ENCODE measurements at places on chromosomes 5 and 9. TPM values are rescaled to one million over a fixed set of nuclear protein-coding genes. Genes with fewer than 3 reads are reported as not detected.
A peak's percentile ranks its signal among the peaks of the same experiment; 100 is the strongest.

DNA sequence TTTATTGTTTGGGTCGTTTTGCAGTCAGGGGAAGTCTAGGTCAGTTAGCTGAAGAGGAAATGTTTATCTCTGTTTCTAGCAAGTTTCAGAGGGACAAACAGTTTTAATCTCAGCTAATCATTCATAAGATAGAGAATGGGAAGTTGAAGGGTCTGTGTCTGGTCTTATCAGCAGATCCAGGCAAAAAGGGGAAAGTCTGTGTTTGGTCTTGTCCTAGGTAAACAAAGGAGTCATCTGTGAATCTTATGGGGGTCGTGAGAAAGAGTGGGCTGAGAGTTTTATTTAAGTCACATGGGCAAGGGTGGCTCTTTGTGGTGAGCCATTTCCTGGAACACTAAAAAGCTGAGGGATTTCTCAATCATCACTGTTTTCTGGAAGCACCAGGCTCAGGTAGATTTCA lies 5.6 kb upstream of the SNCAIP start:
- no peak overlapping the region for H3K4me3 ChIP-seq
- H3K36me3 ChIP-seq: peaks cover 5% of the 10 kb centered on the region
- H3K4me1 ChIP-seq: no peaks in the 10 kb centered on the region
- H3K27ac ChIP-seq: no peak overlapping the region

- peak overlapping the region; percentile 82 for H3K4me3 ChIP-seq
- DNase-seq: peak; percentile 57
- H3K27me3 ChIP-seq: no peaks in the 10 kb centered on the region
These were observed 535 bp downstream of the JMY start for GRCh38 chr5:79236362-79236969.

The KIAA1958 gene
- 10.5 TPM for total RNA-seq

DNA sequence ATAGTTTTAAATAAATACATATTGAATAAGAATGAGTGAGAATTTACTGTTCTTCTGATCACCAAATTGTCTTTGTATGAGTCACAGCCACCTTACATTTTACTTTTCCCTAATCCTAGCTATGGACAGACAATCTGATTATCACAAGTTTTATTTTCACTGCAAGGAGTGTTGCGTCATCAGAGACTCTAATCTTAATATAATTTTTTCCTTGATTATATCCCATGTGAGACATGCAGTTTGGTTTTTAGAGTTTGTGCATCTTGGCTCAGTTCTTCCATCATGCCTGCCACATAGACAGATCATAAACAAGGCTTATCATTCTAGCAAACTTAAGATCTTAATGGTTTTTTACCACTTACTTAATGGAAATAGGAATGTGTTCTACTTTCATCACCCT lies 478.5 kb upstream of the CDH18 start:
- no peaks in the 10 kb centered on the region for H3K36me3 ChIP-seq
- no peaks in the 10 kb centered on the region for H3K27me3 ChIP-seq
- no peak for DNase-seq
- no peak overlapping the region for H3K4me3 ChIP-seq
- no peak overlapping the region for H3K27ac ChIP-seq

The TRUB2 gene
- total RNA-seq: 25.9 TPM

The KIF27 gene
- 6.6 TPM for total RNA-seq

GRCh38 chr9:85703398-85703797 lies 38.4 kb downstream of the AGTPBP1 start:
- H3K27me3 ChIP-seq: no peaks in the 10 kb centered on the region
- no peaks in the 10 kb centered on the region for H3K4me1 ChIP-seq
- DNase-seq: no peak
- no peak overlapping the region for H3K4me3 ChIP-seq
- H3K27ac ChIP-seq: no peak overlapping the region

The PLPPR1 gene
- not detected for total RNA-seq

DNA sequence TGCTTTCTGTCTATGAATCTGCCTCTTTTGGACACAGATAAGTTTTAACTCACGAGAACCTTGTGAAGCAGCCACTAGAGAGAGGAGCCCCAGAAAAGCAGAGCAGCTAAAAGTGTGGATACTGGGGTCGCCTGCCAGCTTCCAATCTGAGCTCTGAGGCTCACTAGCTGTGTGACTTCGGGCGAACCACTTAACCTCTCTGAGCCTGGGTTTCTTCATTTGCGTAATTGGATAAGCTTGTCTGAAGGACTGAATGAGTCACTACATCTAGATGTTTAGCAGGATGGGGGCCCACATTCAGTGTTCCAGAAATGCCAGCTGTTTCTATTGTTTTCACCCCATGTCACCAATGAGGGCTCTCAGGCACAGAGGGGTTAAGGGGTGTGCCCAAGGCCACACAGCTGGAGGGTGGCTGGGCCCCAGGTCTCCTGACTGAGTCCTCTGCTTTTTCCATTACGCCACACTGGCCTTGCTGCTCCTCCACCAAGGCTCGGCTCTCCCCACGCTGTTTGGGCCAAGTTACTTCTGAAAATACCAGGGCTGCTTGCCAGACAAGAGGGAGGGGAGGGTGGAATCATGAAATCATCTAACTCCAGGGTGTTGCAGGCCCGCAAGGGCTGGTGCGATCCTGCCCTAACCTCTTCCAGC lies 36.2 kb downstream of the SH3PXD2B start:
- no peak for DNase-seq
- no peaks in the 10 kb centered on the region for H3K27me3 ChIP-seq
- H3K36me3 ChIP-seq: peaks cover 11% of the 10 kb centered on the region
- H3K4me1 ChIP-seq: peaks cover 21% of the 10 kb centered on the region
- H3K4me3 ChIP-seq: no peak overlapping the region

DNA sequence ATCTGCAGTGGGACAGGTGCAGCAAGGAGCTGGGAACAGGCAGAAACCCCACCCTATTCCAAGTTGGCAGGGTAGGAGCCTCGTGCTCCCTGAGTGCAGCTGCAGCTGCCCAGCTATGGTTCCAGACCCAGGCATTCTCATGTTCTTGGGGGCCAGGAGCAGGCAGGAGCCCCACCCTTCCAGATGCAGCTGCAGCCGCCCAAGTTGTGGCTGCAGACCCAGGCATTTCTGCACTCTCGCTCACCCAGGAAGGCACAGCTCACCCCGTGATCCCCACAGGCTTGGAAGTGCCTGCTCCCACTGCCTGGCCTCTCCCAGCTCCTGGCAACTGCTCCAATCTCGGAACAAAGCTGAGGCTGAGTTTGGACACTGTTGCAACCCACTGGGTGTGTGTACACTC lies 275.8 kb upstream of the ADRA1B start:
- no peaks in the 10 kb centered on the region for H3K36me3 ChIP-seq
- no peak overlapping the region for H3K27ac ChIP-seq
- no peak for DNase-seq
- no peak overlapping the region for H3K4me3 ChIP-seq

The FBP1 gene
- total RNA-seq: 6.5 TPM

The CTSV gene
- 23.3 TPM for total RNA-seq

- H3K4me3 ChIP-seq: no peak overlapping the region
- no peak overlapping the region for H3K27ac ChIP-seq
- peaks cover 58% of the 10 kb centered on the region for H3K4me1 ChIP-seq
- peaks cover 6% of the 10 kb centered on the region for H3K36me3 ChIP-seq
- H3K27me3 ChIP-seq: no peaks in the 10 kb centered on the region
- no peak for DNase-seq
These were observed 11.7 kb downstream of the B4GALT1 start for GRCh38 chr9:33155393-33155792.

DNA sequence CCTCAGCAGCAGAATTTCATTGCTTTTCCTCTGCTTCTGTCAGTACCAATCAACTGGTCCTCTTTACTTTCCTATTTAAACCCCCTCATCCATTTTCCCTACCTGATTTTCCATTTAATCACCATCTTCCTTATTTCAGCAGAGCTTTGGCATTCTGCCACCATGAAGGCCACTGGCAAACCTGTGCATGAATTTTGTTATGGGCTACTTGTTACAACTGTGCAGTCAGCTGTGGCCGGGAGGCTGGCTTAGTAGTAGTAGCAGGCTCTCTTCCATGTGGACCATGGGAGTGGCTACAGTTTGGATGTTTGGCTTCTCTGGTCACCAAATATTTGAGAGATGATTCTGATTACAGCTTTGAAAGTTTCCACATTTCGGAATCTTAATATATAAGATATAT lies 976.6 kb upstream of the SEMA6A start:
- DNase-seq: no peak
- H3K36me3 ChIP-seq: no peaks in the 10 kb centered on the region
- H3K27ac ChIP-seq: no peak overlapping the region
- H3K4me1 ChIP-seq: peaks cover 48% of the 10 kb centered on the region
- H3K27me3 ChIP-seq: no peaks in the 10 kb centered on the region
- no peak overlapping the region for H3K4me3 ChIP-seq

GRCh38 chr9:114761523-114761922 lies 44.3 kb downstream of the TNFSF15 start:
- no peak overlapping the region for H3K27ac ChIP-seq
- H3K4me1 ChIP-seq: no peaks in the 10 kb centered on the region
- no peaks in the 10 kb centered on the region for H3K36me3 ChIP-seq

The SLC28A3 gene
- total RNA-seq: 18.3 TPM

The IL3 gene
- not detected for total RNA-seq

DNA sequence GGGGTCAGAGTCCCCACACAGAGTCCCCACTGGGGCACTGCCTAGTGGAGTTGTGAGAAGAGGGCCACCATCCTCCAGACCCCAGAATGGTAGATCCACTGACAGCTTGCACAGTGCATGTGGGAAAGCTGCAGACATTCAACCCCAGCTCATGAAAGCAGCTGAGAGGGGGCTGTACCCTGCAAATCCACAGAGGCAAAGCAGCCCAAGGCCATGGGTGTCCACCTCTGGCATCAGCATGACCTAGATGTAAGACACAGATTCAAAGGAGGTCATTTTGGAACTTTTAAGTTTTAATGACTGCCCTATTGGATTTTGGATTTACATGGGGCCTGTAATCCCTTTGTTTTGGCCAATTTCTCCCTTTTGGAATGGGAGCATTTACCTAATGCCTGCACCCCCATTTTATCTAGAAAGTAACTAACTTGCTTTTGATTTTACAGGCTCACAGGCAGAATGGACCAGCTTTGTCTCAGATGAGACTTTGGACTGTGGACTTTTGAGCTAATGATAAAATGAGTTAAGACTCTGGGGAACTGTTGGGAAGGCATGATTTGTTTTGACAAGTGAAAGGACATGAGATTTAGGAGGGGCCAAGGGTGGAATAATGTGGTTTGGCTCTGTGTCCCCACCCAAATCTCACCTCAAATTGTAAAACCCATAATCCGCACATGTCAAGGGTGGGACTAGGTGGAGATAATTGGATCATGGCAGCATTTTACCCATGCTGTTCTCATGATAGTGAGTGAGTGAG lies 56.3 kb upstream of the ITGA1 start:
- no peak for DNase-seq
- H3K4me1 ChIP-seq: peaks cover 18% of the 10 kb centered on the region

DNA sequence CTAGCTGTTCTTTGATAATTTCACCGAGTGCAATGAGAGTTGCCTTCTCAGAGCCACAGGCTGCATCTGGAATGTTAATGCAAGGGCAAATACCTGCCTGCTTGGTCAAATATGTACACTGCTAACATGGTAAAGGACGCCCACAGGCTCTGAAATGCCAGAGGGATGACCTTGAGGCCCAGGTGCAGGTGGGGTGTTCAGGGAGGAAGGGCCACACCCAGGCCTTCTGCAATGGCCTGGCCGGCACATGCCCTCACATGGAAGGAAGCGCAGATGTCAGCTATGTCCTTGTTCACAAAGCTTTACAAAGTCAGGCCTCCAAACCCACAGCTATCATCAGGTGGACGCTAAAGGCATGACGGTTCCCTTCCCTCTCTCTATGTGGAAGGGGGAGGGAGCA lies 48.6 kb downstream of the HRH2 start:
- no peak for DNase-seq
- H3K4me1 ChIP-seq: no peaks in the 10 kb centered on the region
- peaks cover 66% of the 10 kb centered on the region for H3K27me3 ChIP-seq
- H3K27ac ChIP-seq: no peak overlapping the region
- H3K4me3 ChIP-seq: no peak overlapping the region

GRCh38 chr9:16960084-16960483 lies 89.6 kb upstream of the BNC2 start:
- DNase-seq: no peak
- no peaks in the 10 kb centered on the region for H3K27me3 ChIP-seq
- H3K4me3 ChIP-seq: no peak overlapping the region
- H3K4me1 ChIP-seq: no peaks in the 10 kb centered on the region
- no peak overlapping the region for H3K27ac ChIP-seq

The ARL14EPL gene
- total RNA-seq: 0.66 TPM

GRCh38 chr5:9103290-9103689 lies 442.6 kb downstream of the SEMA5A start:
- H3K27me3 ChIP-seq: no peaks in the 10 kb centered on the region
- no peak overlapping the region for H3K27ac ChIP-seq
- no peaks in the 10 kb centered on the region for H3K36me3 ChIP-seq
- no peak overlapping the region for H3K4me3 ChIP-seq
- H3K4me1 ChIP-seq: no peaks in the 10 kb centered on the region

The PDGFRB gene
- not detected for total RNA-seq

GRCh38 chr9:128829477-128830251 lies at the start of gene SPOUT1:
Gene SPOUT1, minus strand, starts transcription at chr9:128829794. Its CDS starts 14 bp downstream, at chr9:128829780.
- peaks cover 9% of the 10 kb centered on the region for H3K4me1 ChIP-seq
- peak within 1 kb of the TSS; percentile 90 for H3K27ac ChIP-seq
- H3K4me3 ChIP-seq: peak within 1 kb of the TSS; percentile 99
- no peaks in the 10 kb centered on the region for H3K27me3 ChIP-seq
- H3K36me3 ChIP-seq: peaks cover 25% of the 10 kb centered on the region

The DCP2 gene
- 56.0 TPM for total RNA-seq

The CPLANE1 gene
- 10.1 TPM for total RNA-seq

The RPL7A gene
- total RNA-seq: 904 TPM

DNA sequence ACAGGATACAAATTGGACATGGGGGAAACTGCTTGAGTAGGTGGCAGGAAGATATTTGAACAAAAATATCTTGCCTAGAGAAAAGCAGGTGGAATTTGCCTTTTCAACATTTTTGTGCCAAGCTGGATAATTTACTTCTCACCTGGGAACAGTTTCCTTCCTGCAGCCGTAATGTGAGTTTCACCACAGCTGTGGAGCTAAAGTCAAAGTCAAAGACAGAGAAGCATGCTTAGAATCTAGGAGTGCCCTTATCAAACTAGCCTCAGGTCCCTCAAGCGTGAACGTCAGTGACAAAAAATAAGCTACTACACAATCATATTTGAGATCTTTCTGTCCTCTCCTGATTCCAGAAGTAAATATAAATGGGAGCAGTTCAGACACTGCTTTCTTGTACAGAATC lies 588.9 kb downstream of the MAT2B start:
- H3K4me1 ChIP-seq: peaks cover 19% of the 10 kb centered on the region
- no peak overlapping the region for H3K27ac ChIP-seq
- no peaks in the 10 kb centered on the region for H3K36me3 ChIP-seq
- DNase-seq: no peak

GRCh38 chr5:81005708-81006107 lies 45.5 kb downstream of the RASGRF2 start:
- H3K36me3 ChIP-seq: no peaks in the 10 kb centered on the region
- H3K4me3 ChIP-seq: no peak overlapping the region
- DNase-seq: no peak
- H3K4me1 ChIP-seq: peaks cover 13% of the 10 kb centered on the region
- H3K27ac ChIP-seq: no peak overlapping the region
